Effector memory CD8-positive, alpha-beta T cell (primary cell): ENCODE measurements at places on chromosomes 6 and 20.

DNA sequence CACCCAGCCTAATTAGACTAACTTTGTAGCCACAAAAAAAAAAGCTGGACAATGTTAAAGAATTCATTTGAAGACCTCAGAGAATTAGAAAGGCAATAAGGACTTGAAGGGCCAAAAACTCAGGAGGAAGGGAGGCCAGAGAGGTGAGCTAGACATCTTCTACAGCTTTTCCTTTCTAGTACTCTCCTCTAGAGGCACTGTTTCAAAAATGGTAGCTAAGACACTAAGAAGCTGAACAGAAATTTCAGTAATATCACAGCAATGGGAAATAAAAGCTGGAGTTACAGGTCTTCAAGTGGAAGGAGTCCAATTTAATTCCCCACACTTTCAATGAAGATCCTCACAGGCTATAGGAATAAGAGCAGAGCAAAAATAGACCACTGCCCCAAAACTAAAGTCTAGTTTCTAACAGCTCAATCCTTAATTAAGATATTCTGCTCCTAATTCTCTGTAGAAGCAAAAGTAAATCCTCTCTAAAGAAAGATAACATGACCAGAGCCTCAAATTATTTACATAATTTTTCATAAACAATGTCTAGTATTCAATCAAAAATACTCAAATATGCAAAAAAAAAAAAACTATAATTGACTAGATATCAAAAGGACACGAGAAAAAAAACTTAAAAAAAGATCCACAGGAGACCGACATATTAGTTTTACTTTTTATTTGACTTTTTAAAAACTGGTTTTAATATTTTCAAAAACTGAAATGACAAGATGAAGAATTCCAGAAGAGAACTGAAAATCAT lies 63.7 kb downstream of the RNGTT start:
- no peak for DNase-seq

DNA sequence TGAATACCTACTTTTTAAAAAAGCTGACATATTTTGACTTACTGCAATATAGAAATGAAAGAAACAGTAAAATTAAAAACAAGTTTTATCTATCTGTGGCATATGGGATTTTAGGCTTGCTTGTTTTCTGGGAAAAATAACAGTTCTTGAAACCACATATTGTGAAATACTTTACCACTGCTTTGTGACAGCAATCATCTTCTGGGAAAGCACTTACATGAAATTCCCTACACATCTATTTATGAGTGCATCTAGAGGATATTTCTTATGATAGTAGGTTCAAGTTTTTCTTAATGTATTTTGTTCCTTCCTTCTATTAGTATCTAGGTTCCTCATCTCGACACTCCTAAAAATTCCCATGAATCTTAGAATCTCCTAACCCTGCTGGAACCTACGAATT lies 75.2 kb downstream of the STXBP5 start:
- no peak for DNase-seq

DNA sequence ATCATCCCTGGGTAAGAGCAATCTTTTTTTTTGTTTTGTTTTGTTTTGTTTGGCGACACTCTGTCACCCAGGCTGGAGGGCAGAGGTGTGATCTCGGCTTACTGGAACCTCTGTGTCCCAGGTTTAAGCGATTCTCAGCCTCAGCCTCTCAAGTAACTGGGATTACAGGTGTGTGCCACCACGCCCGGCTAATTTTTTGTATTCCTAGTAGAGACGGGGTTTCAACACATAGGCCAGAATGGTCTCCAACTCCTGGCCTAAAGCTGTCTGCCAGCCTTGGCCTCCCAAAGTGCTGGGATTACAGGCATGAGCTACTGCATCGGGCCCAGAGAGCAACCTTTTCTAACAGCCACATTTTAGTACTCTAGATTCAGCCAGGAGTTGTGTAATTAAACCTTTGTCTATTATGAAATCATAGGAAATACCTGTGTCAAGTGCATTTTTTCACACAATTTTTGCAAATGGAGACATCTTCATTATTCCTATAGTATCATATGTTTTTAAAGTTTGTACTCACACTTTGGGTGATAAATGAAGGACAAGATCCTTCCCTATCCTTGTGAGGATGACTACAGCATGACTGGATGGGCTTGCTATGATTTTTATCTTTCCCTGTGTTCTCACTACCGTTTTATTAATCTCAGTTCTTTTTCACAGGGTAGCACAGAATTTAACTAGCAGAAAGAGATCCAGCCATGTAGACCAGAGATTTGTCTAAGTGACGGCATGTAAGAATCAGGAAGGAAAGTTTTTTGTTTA lies 82.6 kb downstream of the OR2B2 start:
- DNase-seq = no peak

DNA sequence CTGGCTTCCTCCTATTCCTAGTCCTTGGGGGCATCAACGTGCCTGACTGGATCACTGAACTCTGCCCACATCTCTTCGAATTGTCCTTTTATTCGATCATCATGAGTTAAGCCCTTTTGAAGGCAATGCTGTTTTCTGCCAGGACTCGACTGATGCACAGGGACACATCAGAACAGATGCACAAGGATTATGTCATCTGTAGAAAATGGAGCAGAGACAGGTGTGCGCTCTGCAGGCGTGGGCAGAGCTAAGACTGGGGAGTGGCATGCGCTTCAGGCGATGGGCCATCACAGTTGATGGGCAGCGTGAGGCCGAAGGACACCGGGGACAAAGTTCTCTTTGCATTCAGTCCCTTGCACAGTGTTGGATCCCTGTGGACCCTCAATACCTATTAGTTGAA lies 13.1 kb downstream of the GABRR1 start:
- DNase-seq = no peak

- DNase-seq = no peak
Measured at GRCh38 chr20:37202267-37202943, 23.1 kb upstream of the MROH8 start.

GRCh38 chr6:5617179-5617578 lies 355.9 kb downstream of the FARS2 start:
- no peak for DNase-seq

DNA sequence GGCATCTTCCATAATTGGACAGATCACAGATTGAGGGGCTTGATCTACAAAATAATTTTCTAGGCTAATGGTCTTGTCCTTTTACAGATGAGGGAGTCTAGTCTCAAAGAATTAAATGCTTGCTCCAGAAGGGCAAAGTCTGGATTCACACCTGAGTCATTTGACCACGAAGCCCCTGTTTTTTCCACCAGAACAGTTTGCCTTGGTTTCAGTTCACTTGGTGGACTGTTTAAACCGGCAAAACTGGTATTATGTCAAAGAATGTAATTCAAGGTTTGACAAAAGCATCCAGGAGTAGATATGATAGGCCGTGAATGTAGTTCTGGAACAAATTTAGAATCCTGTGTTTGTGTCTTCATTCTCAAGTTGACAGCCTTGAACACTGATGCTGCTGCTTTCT lies 3.3 kb downstream of the MYO6 start:
- DNase-seq = no peak

DNA sequence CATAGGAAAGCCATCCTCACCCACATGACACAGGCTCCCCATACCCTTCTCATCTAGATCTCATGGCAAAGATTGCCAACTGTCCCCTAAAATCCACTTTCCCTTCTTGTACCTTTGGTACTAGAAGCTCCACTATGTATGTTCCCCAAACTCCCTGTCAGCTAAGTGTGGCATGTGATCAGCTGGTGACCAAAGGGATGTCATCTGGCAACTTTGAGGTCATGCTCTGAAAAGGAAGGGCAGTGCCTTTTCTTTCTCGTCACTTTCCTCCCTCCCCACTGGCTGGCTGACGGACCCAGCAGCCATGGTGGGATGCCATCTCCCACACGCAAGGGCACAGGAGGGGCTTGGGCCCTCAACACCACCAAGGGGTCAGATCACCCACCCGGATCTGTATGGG lies 23.8 kb upstream of the TAF8 start:
- no peak for DNase-seq

DNA sequence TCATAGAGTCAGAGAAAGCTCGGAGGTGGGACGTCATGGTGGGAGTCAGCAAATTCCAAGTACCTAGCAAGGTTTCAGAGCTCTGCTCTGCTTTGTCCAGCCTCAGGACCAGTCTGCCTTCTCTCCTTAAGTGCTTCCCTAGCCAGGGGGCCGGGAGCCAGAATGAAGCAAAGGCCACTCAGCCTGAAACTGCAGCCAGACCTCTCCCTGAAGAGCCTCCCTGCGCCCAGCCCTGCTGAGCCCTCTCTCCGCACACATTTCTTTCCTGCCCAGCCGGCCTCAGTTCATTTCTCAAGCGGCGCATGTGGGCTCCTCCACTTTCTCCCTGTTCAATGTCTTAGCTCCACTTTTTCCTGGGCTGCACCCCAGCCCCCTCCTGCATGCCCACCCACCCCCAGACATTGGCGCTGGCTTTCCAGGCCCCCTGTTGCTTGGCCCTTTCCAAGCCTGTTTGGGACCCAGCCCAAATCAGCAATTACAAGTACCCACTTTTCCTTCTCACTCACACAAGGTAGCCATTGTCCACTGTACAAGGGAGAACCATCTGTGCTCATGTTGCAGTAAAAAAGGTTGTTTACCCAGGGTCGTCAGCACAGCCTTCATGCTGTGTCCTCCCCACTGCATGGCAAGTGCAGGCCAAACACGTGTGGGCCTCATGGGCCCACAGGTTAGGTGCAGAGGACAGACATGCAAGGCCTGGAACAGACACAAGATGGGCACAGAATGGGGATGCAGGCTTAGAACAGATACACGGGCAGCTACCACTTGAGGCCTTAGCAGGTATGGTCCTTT lies 147.1 kb downstream of the MRPL14 start:
- no peak for DNase-seq

GRCh38 chr20:24701027-24701426 lies 231.6 kb downstream of the SYNDIG1 start:
- no peak for DNase-seq

DNA sequence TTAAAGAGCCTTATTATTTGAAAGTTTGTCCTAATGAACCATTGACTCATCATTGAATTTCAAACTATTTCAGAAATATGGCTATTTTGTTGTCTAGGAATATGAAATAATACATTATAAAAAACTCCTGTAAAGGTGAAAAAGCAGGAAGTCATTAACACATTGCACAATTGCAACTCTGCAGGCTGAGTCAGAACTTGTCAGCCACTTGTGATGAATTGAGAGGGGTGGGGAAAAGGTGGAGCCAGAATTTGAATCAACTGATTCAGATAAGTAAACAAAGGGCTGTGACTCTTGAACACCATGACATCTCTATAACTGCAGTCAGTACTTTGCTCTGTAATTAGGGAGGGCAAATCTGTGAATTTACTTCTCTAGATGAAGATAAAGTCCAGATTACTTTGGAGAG lies 6.0 kb downstream of the C6orf141 start:
- no peak for DNase-seq

DNA sequence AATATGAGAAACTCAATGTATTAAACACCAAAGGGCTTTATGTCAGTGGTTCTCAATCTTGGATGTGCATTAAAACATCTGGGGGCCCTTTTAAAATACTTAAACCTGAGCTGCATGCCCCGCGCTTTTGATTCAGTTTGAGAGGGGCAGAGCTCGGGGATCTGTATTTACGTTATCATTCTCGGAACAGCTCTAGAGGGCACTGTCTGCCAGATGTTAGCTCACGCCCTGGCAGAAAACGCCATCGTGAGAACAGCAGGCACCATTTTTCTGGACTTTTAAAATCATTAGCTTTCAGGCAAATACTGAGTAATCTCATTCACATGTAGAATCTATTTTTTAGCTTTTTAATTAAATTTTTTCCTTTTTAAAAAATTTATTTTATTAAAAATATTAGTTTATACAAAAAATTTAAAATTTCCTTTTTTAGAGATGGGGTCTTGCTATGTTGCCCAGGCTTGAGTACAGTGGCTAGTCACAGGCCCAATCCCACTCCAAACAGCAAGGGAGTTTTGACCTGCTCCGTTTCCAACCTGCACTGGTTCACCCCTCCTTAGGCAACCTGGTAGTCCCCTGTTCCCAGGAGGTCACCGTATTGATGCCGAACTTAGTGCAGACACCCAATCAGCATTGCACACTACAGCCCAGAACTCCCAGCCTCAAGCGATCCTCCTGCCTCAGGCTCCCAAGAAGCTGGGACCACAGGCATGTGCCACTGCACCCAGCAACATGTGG lies 30.0 kb upstream of the ZNF133 start:
- no peak for DNase-seq

- DNase-seq = no peak
Measured at GRCh38 chr6:52566201-52566600, 10.7 kb downstream of the TRAM2 start.

DNA sequence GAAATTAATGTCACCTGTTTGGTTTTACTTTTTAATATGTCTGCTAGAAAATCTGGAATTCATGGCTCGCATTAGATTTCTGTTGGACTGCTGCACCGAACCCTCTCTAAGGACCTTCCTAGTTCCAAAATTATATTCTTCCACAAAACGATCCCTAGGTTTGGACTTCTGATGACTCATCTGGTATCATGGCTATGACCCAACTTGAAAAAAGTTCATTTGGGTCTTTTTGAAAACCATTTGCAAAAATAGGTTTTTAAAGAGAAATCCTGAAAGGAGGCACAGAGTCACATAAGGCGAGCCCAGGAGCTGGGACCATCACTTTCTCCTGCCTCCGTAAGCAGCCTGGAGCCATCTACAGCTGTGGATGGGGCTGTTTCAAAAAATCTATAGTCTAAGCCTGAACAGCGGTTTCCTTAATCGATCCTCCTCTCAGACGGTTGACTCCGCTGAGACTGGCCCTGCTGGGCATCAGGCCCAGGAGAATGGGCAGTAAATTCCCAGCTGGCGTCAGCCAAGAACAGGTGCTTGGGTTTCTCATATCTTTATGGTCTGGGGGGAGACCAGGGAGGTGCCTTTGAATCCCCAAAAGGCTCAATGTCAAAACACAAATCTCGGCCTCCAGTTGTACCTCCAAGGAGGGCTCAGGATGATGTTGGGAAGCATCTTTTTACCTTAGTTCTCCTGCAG lies 44.6 kb downstream of the SLC24A3 start:
- DNase-seq = no peak

- no peak for DNase-seq
Measured at GRCh38 chr6:16803294-16804200, 42.3 kb upstream of the ATXN1 start.

DNA sequence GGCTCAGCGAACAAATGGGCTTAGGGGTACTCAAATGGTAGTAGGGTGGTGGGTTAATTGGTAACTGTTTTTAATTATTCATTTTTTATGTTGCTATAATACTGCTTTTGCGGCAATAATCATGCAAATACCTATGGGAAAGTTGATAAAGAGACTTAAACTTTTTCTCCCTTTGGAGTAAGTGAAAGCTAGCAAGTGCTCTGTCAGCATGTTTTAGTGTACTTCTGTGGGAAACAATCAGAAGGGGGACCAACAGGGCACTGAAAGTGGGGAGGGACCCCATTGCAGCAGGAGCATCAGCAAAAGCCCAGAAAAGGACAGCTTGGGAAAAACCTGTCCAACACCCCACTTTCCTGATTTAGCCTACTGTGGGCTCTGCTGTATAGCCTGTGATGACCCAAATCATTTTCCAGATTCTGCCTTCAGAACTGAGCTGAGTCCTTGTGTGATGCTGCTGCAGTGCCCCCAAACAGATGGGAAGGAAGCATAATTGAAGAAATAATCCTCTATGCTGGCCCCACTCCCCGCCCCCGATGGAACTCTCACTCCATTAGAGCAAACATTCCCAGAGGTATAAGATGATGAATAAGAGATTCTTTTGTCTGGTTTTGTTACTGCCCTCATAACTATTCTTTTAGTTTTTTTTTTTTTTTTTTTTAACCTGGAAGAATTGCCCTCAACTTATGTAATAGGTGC lies 322.8 kb downstream of the CD83 start:
- no peak for DNase-seq
